ENCODE measurements at places on chromosomes 4 and X.

GRCh38 chr4:5999830-6000365 lies 18.3 kb downstream of the C4orf50 start:
- DNase-seq: no peak

DNA sequence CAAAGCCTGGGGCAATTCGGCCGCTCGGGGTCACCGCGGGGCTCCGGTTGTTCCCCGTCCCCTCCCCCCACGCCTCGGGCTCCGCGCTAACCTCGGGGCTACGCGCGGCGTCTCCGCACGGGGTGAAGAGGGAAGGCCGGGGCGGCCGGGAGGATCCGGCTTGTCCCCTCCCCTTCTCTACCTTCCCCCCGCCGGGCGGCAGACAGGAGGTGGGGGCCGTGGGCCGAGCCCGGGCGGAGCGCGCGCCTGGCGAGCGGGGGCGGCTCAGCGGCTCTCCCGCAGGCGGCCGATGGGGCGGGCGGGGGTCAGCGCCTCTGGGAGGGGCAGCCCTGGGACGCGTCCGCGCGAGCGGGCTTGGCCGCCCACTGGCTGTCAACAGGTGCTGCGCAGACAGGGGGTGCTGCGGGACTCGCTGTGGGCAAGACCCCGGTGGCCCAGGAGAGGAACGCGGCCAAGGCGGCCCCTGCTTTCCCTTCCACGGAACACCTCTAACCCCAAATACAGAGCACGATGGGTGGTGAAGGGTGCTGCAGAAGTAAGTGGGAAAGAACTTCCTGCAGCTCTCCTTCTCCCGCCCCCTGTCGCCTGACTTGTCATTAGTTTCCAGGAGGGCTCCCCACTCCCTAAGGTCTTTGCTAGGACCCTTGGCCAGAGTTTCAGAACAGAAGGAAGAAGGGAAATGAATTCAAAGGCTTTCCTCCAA lies at the start of gene PDGFC:
Gene PDGFC, minus strand, starts transcription at position 124 of the 703 bp plus-strand sequence. CDS start 896 bp downstream, outside the sequence.
- DNase-seq: no peak

GRCh38 chr4:140163029-140163810 lies 9.2 kb upstream of the MAML3 start:
- no peak for DNase-seq

DNA sequence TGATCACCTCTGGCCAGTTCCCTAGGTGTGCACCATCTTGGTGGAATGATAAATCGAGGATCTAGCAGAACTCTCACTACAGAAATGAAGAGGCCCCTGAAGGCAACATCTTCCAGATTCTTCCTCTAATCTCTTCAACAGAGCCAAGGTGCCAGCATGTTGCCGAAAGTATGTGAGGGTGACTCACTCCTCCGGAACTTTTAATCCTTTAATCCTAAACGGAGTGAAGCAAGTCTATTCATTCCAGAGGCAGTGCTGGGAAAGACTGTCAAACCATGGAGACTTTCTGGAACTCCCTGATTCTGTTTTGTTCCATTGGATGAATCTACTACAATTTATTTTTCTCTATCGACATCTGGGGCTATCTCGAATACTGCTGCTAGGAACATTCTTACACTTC lies 68.7 kb downstream of the SUPT20HL2 start:
- DNase-seq: no peak

GRCh38 chr4:155632310-155632840 lies 34.3 kb upstream of the GUCY1A1 start:
- no peak for DNase-seq

- no peak for DNase-seq
These were observed 122.5 kb downstream of the ARHGAP6 start for GRCh38 chrX:11543249-11543648.

- DNase-seq: no peak
These were observed 79.5 kb upstream of the SLIT2 start for GRCh38 chr4:20172070-20172760.

GRCh38 chrX:9597361-9598035 lies 132.6 kb downstream of the TBL1X start:
- no peak for DNase-seq

GRCh38 chr4:53171797-53172196 lies 194.1 kb downstream of the SCFD2 start:
- DNase-seq: no peak

- no peak for DNase-seq
These were observed 155.6 kb downstream of the CBR4 start for GRCh38 chr4:168854350-168854921.

DNA sequence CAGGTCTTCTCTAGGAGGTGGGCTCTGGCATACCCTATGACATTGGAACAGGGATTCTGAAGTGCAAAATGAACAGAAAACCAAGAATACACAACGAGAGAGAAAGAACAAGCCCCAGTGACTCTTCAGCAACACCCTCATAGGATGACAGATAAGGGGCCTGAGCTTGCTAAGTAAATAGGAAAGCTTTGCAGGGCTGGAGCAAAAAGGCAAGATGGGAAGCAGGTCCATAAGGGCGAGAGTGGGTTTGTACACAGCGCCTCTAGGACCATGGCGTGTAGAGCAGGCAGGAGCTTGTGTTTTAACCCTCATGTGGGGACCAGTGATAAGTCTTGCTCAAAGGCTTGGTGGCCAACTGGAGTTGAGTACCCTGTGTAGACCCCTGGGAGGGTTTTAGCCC lies 45.8 kb downstream of the NELFA start:
- DNase-seq: no peak

DNA sequence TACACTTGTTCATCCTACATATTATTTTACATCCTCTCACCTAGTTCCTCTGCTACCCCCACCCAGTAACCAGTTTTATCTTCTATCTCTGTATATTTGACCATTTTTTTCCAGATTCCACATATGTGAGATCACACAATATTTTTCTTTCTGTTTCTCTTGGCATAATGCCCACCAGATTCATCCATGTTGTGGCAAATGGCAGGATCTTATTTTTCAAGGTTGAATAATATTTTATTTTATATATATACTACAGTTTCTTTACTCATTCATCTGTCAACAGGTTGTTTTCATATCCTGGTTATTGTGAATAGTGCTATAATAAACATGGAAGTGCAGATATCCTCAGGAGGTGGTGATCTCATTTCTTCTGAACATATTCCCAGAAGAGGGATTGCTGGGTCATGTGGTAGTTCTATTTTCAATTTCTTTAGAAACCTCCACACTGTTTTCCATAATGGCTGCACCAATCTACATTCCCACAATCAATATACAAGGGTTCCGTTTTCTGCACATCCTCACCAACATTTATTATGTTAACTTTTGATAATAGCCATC lies 48.2 kb downstream of the THAP9 start:
- no peak for DNase-seq
